DND-41 (cell line): ENCODE measurements at places on chromosomes 5 and 9.

DNA sequence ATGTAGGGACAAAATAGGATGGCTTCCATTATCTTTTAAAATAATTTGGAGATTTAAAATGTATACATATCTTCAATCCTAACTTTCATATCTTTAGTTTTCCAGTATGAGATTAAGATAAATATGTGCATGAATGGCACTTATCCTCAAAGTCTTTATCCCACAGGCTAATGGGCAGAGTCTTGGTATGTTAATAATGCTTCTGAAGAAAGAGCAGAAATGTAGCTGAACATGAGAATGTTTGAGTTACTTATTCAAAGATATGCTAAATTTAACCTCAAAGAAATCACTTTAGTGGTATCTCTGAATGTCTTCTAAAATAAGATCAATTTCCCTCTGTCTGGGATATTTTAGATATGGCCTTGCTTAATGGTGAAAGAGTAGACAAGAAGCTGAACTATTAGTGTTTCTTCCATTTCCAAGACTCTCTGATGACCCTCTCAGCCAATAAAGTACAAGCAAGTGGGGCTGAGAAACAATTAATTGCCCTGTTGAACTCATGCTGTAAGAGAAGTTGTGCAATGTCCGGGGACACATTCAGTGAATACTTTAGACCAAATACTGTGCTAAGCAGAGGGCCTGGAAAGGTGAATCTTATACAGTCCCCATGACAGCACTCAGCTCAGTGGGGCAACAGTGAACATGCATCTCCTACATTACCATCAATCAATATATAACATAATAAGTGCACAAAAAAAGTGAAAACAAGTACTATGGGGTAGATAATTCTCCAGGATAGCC lies 50.0 kb upstream of the ADAMTSL1 start:
- no peak for DNase-seq

- DNase-seq, result peak; percentile 20
Measured at GRCh38 chr9:86202338-86202882, 57.0 kb downstream of the C9orf153 start.

- DNase-seq, result no peak
Measured at GRCh38 chr5:135075621-135076020, 41.6 kb upstream of the PITX1 start.

GRCh38 chr9:20224756-20225155 lies 397.5 kb downstream of the MLLT3 start:
- peak; percentile 51 for DNase-seq

GRCh38 chr9:36894695-36895310 lies 139.3 kb downstream of the PAX5 start:
- DNase-seq, result no peak

DNA sequence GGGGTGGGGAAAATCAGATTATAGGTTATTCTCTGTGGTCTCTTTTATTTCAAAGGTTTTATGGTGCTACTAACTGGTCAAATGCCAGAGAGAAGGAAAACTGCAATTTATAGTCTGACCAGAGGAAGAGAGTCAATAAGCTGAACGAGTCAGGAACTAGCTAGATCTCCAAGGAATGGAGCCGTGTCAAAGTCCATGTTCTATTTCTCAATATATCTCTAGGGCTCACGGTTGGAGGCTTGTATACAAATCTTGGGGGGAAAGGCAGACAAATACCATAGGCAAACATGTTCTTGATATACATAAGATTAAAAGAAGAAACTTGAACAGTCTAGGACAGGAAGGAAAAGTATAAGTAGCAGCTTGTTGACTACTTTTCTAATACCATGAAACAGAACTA lies 627.1 kb downstream of the PDE4D start:
- no peak for DNase-seq

DNA sequence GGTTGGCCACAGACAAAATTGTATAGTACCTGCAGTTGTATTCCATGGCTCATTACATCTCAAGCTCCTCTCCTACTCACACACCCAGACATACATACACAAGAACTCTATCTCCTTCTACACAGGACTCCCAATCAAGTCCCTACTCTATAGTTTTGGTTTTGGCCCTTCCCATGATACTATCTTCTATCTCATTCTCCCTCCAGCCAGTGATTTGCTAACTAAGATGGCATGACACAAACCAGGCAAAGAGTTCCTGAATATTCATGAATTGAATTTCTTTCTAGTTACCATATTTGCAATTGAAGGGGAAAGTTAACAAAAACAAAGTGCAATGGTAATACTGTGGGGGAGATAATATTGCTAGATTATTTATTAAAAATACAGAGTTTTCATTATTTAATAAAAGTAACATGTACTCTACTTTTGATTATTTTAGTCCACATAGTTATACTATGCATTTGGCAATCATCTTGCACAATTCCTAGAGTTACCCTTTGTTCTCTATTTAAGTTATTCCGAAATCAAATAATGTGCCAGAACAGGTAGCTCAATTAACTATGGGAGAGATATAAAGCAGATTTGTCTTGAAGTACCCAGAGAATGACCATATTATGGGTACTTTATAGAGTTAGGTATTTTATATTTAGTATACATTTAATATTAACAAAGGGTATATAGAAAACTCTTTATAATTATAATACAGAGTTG lies 9.6 kb upstream of the LURAP1L start:
- DNase-seq, result no peak

DNA sequence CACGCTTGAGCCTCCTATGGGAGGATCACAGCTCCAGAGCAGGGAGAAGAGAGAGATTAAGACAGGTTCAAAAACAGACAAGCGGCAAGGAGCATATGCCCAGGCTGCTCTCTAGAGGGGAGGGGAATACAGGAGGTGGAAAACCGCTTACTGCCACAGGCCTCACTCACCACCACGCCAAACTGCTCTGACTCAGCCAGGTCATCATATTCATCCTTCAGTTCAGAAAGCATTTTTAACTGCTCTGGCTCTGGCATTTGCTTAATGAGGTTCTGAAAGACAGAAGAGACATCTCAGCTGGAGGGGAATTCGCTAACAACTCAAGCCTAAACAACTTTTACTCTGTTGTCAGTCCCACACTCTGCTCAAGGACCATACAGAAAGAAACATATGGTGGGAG lies 40.1 kb downstream of the PCDHGC5 start:
- no peak for DNase-seq

GRCh38 chr5:174732036-174733020 lies 7.9 kb downstream of the MSX2 start:
- DNase-seq, result no peak

- DNase-seq, result no peak
Measured at GRCh38 chr5:8633696-8634095, 764.7 kb downstream of the MTRR start.

DNA sequence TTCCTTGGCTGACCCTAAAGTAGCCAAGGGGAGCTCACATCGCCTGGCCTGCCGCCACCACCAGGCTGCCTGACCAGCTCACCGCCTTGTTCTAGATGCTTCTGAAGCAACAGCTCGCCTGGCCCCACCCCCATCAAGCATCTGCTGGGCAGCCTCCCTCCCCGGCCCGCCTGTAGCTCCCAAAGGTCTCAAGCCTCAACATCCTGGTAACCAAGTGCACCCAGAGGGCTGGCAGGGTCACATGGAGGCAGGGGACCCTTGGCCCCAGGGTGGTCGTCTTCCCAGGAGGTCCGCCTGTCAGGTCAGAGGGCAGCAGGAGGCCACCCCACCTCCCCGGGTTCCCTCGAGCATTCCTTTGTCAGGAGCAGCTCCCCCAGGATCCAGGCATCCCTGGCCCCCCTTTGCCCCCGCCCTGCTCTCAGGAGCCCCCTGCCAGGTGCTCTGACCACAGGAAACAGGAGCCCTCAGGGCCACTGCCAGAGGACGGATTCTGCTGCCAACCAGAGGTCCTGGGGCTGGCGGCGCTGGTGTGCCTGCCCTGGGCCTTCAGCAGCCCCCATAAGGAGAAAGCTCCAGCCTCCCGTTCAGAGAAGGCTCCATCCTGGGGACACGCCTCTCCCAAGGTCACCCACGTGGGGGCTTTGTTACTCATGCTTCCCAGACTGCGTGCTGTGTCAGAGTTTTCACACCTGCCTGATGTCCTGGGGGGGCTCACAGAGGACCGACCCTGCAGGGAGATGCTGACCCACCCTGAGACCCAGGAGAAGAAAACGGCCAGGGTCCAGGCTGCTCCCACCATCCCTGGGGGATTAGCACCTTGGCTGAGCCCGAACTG lies 3.5 kb upstream of the LRRC14B start:
- DNase-seq, result no peak

GRCh38 chr9:115391168-115391825 lies 273.3 kb upstream of the TNC start:
- no peak for DNase-seq

GRCh38 chr5:41790038-41790776 lies 80.0 kb downstream of the OXCT1 start:
- no peak for DNase-seq

DNA sequence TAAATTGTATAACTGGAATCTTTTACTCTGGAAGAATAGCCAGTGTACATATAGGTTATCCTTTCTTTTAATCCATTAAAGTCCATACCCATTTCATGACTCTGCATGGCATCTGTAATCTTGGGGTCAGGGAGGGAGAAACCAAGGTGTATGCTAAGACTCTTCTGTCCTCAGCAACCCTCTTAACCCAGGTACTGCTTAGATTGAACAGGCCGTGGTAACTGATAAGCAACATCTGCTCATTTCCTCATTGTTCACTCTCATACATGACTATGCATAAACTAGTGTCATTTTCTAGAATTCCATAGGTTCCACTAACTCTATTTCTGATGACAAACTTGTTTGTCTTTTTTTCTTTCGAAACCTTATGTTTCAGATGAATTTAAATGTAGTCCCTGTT lies 69.3 kb upstream of the IFNE start:
- DNase-seq, result no peak

GRCh38 chr9:135797507-135798262 lies 95.7 kb downstream of the KCNT1 start:
- peak; percentile 37 for DNase-seq

GRCh38 chr9:137781906-137782585 lies 95.5 kb upstream of the CACNA1B start:
- no peak for DNase-seq

- DNase-seq, result no peak
Measured at GRCh38 chr5:63247651-63248050, 669.0 kb downstream of the LRRC70 start.

- no peak for DNase-seq
Measured at GRCh38 chr5:77590347-77590746, 48.2 kb downstream of the OTP start.

- peak; percentile 40 for DNase-seq
Measured at GRCh38 chr9:133403766-133404453, 13.9 kb downstream of the REXO4 start.

DNA sequence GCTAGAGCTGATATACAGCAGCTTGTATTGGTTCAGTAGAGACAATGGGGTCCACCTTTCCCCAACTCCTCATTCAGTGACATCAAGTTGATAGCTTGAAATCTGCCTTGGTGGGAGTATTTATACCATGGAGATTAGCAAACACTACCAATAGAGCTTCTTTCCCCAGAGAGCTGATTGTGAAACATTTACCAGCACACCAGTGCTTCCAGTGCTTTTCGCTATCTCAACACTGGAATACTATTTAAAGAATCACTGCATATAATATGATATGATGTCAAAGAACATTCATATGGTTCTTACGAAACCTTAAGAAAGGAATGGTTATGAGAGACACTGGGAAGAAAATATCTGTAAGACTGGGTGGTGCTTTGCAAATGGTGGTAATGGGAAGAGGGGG lies 21.8 kb upstream of the RNF145 start:
- no peak for DNase-seq

DNA sequence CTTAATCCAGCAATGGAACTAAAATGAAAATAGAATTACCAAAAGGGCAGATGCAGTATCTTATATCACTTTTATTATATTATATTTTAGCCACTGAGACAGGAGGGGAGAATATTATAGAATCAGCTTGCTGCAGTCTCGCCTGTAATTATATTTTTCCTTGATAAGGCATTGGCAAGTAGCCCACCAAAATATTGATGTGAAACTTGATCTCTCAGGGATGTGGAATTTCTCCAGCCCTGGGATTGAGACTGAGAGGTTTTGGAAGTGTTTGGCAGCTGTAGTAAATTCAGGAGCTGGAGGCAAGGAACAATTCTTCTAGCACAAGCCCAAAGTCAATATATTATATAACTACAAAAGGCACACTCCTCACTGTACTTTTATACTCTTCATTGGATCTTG lies 142.1 kb upstream of the ADAMTSL1 start:
- no peak for DNase-seq

DNA sequence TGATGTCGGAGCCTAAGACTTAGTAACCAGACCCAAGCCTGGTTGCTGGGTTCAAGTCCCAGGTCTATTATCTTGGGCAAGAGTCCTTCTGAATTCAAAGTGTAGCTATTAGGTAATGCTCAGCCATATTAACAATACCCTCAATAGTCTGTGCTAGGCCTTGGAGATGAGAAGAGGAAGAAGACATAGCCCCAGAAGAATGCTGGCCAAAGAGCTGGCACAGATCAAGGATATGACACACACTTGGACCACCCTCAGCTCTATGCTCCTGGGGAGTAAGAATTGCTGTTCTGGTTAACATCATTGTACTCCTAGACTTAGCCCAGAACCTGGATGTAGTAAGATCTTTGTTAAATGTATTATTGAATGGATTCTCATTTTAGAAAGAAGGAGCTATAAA lies 426.7 kb downstream of the CDK5RAP2 start:
- DNase-seq, result no peak
